ENCODE measurements at places on chromosomes 3 and 15.

DNA sequence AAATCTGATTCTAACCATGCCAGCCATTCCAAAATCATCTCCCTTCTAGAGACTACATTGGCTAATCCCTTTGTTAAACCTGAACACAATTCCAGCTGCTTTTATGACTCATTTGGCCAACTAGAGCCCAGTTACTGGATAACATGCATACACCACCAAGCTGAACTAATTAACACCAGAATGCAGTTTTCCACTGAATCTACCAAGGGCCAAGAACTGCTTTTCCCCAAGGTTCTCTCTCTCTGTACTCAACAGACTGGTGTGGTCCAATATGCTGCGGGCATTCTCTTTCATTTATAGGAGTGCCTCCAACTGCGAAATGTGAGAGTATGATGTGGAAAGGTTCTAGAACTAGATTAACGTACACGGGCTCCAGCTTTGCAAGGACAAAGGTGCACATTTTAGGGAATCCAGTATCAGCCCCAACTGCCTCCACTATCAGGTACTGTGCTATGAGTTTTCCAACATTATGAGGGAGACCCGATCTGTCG, 1.5 kb downstream of the CHSY1 start:
- DNase-seq, result no peak

- DNase-seq, result no peak
These were observed 598 bp upstream of the TGFBR2 start for GRCh38 chr3:30605706-30606300.

GRCh38 chr3:45955706-45956105, 12.4 kb downstream of the CXCR6 start:
- no peak for DNase-seq

GRCh38 chr3:43162230-43163084, 56.6 kb upstream of the POMGNT2 start:
- no peak for DNase-seq

GRCh38 chr15:29012097-29012496, 126.3 kb downstream of the APBA2 start:
- no peak for DNase-seq

- no peak for DNase-seq
These were observed 45.0 kb downstream of the CCR1 start for GRCh38 chr3:46162975-46163555.

Measured in activated CD4-positive, CD25-positive, alpha-beta regulatory T cell treated with anti-CD3 and anti-CD28 coated beads, Interleukin-2, amount 50 U/mL, for 72 hours (primary cell).